NCI-H82 (cell line): ENCODE measurements at places on chromosomes 11 and 22.

GRCh38 chr11:65241134-65241533 lies 20.6 kb upstream of the POLA2 start:
- DNase-seq: no peak

DNA sequence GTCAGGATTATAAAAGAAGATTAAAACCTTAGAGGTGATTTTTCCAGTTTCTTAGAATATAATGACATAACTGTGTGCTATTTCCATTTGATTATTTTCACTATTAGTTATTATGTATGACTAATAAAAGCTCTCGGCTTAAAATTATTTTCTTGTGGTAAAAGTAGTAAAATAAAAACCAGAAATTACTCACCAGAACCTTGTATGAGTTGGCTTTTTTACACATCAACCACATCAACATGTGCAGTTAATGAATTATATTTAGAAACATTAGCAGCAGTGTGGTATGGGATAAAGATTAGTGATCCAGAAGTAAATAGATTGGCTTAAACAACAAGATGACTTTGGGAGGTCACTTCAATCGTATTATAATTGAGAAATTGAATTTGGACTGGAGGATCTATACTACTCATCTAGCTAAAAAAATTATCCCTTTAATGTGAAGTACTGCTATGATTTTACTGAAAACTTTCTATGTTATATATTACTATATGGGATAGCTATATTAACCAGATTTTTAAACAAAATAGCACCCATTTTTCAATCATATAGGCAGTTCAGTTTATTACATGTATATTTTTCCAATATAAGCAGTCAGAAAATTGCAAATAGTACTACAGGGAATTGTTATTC lies 2.8 kb upstream of the BCO2 start:
- peak; percentile 48 for DNase-seq

- DNase-seq: no peak
Measured at GRCh38 chr11:35085531-35086165, 53.3 kb upstream of the CD44 start.

GRCh38 chr11:133311230-133311629 lies 221.1 kb downstream of the OPCML start:
- DNase-seq: no peak

GRCh38 chr11:64499261-64500004 lies 91.6 kb upstream of the SLC22A12 start:
- DNase-seq: no peak
